ENCODE measurements at places on chromosomes 3 and 15.

DNA sequence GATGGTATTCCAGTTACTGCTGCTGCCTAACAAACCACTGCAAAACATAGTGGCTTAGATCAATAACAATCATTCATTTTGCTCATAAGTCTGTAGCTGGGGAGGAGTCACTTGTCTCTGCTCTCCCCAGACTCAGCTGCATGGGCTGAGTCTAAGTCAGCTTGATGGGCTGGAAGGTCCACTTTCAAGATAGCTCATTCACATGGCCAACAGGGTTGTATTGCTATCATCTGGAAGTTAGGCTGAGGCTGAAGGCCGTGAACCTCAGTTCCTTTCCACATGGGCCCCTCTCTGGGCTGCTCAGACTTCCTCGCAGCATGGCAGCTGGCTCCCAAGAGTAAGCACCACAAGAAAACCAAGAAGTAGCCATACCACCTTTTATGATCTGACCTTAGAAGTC is 28.7 kb upstream of the BFSP2 start:
- DNase-seq: no peak

GRCh38 chr3:40201770-40202169 is 107.7 kb upstream of the EIF1B start:
- no peak for DNase-seq

- no peak for DNase-seq
Measured at GRCh38 chr3:136974670-136975069, 16.9 kb downstream of the IL20RB start.

GRCh38 chr3:59243476-59243875 is 193.7 kb upstream of the CFAP20DC start:
- DNase-seq: no peak

- no peak for DNase-seq
Measured at GRCh38 chr15:57751177-57751800, 44.8 kb downstream of the POLR2M start.

DNA sequence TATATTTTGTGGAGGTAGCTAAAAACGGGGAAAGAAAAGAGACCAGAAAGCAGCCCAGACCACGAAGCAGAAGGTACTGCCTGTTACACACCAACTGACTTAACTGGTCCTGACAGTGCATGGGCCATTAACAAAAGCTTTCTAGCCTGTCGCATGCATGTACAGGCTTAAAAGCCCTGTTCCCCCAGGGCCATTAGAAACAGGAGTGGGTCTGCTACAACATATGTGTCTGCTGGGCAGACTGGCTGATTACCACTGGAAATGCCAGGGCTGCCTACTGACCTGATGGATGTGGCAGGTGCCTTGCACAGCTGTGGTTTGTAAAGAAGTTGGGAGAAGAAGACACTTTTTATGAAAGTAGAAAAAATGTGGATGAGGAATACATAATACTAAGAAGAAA is 137.4 kb downstream of the GAP43 start:
- DNase-seq: no peak

DNA sequence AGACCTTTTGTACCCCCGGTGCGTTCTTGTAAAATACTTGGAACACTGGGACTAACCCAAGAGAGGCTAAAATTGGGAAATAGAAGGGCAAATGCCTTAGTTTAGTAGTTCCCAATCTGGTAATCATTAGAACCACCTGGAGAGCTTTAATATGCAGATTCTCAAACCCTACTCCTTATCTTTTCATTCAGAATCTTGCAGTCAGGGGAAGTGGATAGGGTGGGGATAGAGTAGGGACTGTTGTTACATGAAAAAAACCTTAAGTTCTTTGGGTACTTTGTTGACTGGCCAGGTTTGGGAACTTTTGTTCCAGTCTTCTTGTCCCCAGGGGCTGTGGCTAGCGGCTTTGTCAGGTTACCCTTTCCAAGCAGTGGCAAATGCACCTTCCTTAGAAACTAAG is 15.9 kb downstream of the MAPKBP1 start:
- no peak for DNase-seq

GRCh38 chr3:126540342-126540849 is 16.4 kb downstream of the CHST13 start:
- no peak for DNase-seq

- no peak for DNase-seq
Measured at GRCh38 chr15:31237043-31237324, 89.7 kb upstream of the KLF13 start.

- no peak for DNase-seq
Measured at GRCh38 chr3:59607656-59608055, 557.8 kb upstream of the CFAP20DC start.

DNA sequence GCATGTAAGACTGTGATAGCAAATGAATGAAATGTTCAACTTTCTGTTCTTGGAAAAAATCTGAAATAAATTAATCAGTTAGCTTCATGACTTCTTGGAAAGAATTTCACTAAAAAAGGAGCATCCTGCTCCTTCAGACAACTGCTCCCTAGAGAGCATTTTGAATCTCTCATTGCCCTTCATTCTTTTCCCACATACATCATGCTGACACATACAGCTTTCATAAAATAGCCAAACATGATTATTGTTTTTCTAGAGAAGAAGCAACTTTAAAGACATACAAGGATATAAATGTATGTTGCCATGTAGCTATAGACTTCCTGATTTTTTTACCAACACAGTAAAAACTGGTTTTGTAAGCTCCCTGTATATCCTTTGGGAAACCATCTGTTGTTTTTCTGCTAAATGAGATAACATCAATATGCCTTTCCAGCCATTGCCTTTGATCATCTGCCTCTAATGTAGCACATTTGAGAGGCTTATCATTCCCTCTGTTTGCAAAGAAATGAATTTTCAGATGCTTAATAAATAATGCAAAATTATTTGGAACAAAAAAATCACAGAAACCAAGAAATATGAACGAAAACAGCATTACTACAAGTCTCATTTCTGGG is 248.2 kb upstream of the GPR149 start:
- no peak for DNase-seq

GRCh38 chr3:72375237-72376076 is 472.8 kb downstream of the SHQ1 start:
- DNase-seq: peak; percentile 24

- DNase-seq: no peak
Measured at GRCh38 chr15:95989392-95989791, 341.1 kb upstream of the NR2F2 start.

DNA sequence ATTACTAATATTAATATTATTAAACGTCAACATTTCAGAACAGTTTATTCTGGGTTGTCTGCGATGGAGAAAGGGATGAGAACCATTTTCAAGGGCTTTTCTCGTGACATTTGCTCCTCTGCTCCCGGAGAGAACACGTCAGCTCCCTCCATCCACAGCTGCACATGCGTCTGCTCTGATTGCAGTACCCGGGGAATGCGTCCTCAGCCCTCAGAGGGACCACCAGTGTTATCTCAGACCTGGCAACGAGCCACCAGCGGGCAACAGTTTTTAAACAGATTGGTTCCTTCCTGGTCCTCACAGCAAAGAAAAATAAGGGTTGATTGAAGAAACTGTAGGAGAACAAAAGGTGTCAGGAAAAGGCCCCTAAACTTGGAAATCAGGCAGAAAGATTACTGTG is 202.2 kb upstream of the ADAMTS9 start:
- no peak for DNase-seq
